ENCODE measurements at places on chromosomes 3 and 15.

- DNase-seq, result no peak
These were observed 504.0 kb upstream of the TGFBR2 start for GRCh38 chr3:30102356-30102755.

GRCh38 chr3:51969841-51970240 lies 2.6 kb upstream of the PCBP4 start:
- DNase-seq, result no peak

GRCh38 chr3:55630921-55631299 lies 143.8 kb upstream of the WNT5A start:
- DNase-seq, result no peak

DNA sequence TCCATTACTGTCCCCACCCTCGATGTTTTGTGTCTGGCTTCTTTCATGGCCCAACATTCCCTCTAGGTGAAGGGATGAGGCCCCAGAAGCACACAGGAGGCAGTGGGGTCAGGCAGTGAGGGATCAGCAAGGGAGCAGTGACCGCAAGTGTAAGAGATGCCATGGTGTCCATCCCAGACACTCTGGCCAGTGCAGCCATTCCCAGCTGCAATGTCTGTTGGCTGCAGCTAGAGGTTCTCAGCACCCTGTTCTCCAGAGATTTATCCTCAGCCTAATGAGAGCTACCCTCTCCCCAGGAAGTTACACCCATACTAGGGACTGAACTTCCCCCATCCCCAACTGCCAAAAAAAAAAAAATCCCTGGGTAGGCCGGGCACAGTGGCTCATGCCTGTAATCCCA lies 40.2 kb downstream of the TRANK1 start:
- no peak for DNase-seq

- no peak for DNase-seq
These were observed 28.5 kb downstream of the SLC6A6 start for GRCh38 chr3:14430706-14431451.

- peak; percentile 55 for DNase-seq
These were observed 551 bp downstream of the NCBP2 start for GRCh38 chr3:196941729-196942225.

DNA sequence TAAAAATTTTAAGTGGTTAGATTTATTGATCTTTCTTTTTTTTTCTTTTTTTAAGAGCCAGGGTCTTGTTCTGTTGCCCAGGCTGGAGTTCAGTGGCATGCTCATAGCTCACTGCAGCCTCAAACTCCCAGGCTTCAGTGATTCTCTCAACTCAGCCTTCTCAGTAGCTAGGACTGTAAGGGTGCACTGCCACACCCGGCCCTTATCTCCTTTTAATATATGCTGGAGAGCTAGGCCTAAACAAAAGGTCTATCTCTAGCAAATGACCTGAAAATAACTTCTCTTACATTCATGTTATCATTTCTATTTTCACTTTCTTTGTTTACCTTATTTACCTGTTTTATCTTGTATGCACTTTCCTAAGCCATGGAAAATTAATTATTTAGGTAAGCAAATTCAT lies 35.2 kb upstream of the MELTF start:
- DNase-seq, result no peak

- no peak for DNase-seq
These were observed 276.6 kb downstream of the UACA start for GRCh38 chr15:70486451-70487386.

- DNase-seq, result no peak
These were observed 493.1 kb downstream of the SHQ1 start for GRCh38 chr3:72355168-72355567.

GRCh38 chr3:38028621-38029361 lies 651 bp downstream of the PLCD1 start:
- DNase-seq, result no peak

- no peak for DNase-seq
These were observed 184.6 kb downstream of the GOLGA6L6 start for GRCh38 chr15:20356911-20357480.

- no peak for DNase-seq
These were observed 185.2 kb downstream of the ATP10A start for GRCh38 chr15:25677719-25678499.

GRCh38 chr3:105700575-105700974 lies 168.2 kb downstream of the CBLB start:
- no peak for DNase-seq

- DNase-seq, result no peak
These were observed 183.4 kb upstream of the GADL1 start for GRCh38 chr3:31077826-31078225.

GRCh38 chr3:127961963-127962362 lies 46.9 kb downstream of the KBTBD12 start:
- DNase-seq, result no peak

DNA sequence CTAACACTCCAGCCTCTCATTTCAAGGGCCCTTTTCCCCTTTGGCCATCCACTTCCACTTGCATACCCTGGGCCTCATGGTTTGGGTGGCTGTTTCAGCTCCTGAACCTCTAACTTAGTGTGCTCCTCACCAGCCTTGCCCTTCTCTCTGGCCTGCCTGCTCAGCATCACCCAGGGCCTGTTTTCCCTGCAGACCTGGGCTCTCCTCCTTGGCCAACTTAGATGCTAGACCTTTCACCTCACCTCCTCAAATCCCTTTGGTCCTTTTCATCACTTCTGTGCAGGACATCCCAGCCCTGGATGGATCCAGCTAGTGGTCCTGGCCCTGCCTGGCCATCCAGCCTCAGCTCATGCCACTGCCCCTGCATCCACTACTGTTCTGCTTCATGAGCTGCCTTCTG lies 95.4 kb downstream of the CACNA1D start:
- DNase-seq, result no peak

DNA sequence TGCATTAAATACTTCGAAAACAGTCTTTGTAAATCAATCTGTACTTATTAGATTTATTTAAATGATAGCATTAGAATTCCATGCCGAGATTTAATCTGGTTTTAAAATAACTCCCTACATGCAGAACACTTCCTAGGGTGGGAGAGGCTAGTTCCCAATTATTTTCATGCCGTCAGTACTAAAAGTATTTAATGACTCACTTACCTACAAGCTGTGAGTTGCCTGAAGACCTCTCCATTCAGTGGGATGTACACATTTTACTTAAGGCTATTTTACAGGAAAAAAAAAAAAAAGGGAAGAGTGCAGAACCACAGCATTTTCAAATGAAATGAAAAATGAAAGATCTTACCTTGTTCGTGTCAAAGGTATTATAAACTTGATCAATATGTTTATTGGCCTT lies 469 bp downstream of the GUCA1C start:
- no peak for DNase-seq

DNA sequence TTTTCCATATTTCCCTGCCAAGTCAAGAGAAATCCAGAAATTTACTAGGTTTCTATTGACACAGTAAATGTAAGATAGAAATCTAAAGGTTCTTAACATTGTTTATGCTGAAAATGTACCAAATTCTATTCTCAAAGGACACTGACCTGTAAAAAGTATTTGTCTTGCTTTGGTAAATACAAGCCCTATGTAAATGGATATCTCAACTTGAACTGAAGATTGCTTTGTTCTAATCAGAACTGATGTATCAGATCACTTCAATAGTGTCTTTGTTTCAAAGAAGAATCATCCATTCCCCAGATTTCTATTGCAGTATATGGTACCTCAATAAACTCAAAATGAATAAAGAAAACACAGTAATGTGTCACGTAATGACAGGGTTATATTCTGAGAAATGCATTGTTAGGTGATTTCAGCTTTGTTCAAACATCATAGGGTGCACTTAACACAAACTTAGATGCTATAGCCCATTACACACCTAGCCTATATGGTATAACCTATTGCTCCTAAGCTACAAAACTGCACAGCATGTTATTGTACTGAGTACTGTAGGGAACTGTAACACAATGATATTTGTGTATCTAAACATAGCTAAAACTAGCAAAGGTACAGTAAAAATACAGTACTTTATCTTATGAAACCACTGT lies 143.5 kb upstream of the NECTIN3 start:
- no peak for DNase-seq

- DNase-seq, result no peak
These were observed 268.9 kb downstream of the IGSF11 start for GRCh38 chr3:118765636-118766305.

DNA sequence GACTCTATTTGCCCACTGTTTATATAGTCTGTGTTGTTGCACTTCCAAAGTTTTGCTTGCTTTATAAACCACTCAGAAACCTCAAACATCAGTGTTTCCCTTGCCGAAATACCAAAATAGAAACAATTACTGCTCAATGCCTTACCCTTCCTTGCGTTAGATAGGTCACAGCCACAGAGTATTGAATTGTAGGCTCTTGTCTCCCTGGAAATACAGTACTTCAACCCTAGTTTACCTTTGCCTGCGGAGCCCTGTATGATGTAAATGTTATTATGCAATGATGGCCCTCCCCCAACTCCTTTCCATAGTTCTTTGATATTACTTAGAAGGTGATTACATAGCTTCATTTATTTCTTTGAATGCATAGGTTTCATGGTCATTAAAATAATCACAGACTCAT lies 44.2 kb downstream of the SOX2 start:
- no peak for DNase-seq

GRCh38 chr3:21094686-21095085 lies 656.3 kb downstream of the ZNF385D start:
- no peak for DNase-seq

DNA sequence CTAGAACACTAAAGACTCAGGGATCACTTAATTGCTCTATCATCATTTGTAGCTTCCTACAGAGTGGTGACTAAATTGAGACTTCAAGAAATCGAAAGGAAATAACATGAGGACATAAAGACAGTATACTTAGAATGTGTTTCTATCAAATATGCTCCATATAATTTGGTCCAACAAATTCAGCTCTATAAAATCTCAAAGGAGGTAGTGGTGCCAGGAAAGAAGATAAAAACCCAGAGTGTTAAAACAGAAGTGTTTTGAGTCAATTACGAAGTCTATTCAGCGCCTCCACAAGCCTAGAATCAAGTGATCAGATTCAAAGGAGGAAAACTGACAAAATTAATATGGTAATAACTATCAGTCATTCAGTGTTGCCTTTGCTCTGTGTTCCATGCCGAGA lies 22.9 kb downstream of the MAGI1 start:
- DNase-seq, result no peak

DNA sequence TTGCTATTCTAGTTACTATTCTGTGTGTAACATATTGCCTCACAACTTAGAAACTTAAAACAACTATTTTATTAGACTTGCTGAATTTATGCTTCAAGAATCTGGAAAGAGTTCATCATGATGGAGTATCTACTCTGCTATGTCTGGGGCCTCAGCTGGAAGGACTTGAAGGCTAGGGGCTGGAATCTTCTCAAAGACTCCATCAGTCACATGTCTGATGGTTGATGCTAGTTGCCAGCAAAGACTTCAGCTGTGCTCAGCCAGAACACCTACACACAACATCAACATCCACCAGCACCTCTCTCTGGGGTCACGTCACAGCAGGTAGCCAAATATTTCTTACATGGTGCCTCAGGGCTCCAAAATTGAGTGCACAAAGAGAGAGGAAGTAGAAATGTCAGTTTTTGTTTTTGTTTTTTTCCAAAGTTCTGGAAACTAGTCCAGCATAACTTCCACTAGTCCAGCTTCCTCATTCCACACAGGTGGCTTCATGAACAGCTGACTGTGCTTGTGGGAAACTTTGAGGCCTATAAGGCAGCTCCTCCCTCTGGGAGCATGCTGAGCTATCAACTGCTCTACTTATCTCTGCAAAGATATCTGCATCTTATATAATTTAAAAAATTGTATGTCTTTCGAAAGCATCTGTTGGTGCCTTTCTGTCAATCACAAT lies 325.4 kb upstream of the AGTR1 start:
- no peak for DNase-seq

GRCh38 chr3:71718072-71718471 lies 7.1 kb downstream of the EIF4E3 start:
- DNase-seq, result no peak
